ENCODE measurements at places on chromosomes 4 and X.

DNA sequence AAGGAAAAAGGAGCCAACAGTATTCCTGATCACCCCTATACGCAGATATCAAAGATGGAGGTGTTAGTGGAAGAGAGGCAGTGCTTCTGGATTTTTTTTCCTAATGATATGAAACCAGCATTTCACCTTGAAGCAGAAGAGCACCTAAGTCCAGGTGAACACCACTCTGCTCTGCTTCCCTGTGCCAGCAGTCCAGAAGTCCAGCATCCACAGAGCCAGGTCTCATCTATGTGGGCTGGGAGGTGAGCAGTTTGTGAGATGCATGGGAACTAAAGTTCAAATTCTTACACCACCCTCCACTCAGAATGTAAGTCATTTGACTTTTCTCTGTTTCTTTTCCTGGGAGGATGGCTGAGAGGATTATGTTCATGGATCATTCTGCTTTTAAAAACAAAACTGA lies 202.6 kb downstream of the RELL1 start:
- no peak for DNase-seq

GRCh38 chr4:158255727-158256324 lies 45.5 kb downstream of the TMEM144 start:
- no peak for DNase-seq

- peak; percentile 66 for DNase-seq
Measured at GRCh38 chr4:165131247-165131832, 18.7 kb upstream of the TMEM192 start.

GRCh38 chr4:139934708-139935195 lies 219.2 kb downstream of the MAML3 start:
- DNase-seq, result no peak

- DNase-seq, result no peak
Measured at GRCh38 chr4:185737489-185738037, 74.4 kb downstream of the SORBS2 start.

GRCh38 chr4:3867403-3868100 lies 101.4 kb downstream of the ADRA2C start:
- no peak for DNase-seq

GRCh38 chr4:2859514-2859913 lies 15.9 kb downstream of the ADD1 start:
- DNase-seq, result no peak

DNA sequence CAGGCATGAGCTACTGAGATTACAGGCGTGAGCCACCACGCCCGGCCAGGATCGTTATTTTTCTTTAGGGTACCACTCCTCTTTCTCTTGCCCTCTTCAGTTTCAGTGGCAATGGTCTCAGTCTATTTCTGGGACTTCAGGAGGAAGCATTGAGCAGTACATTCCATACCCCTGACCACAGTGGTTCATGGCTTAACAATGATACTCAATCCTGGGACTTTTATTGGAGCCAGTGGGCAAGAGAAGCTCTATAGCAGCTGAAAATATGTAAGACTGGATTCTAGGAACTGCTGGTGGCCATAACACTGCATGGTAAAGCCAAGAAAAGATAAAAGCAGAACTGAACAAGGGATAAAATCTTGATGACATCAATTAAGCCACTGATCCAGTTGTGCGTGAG lies 5.8 kb upstream of the CCNA2 start:
- DNase-seq, result no peak

GRCh38 chr4:75243570-75243969 lies 270.6 kb downstream of the RCHY1 start:
- DNase-seq, result no peak

All from stimulated activated CD8-positive, alpha-beta memory T cell treated with anti-CD3 and anti-CD28 coated beads, Interleukin-4, amount 100 ng/mL, for 1 hour (primary cell).